ENCODE measurements at places on chromosomes 11 and 22.

GRCh38 chr11:6523253-6523652, 26.2 kb downstream of the DNHD1 start:
- DNase-seq: peak; percentile 70

DNA sequence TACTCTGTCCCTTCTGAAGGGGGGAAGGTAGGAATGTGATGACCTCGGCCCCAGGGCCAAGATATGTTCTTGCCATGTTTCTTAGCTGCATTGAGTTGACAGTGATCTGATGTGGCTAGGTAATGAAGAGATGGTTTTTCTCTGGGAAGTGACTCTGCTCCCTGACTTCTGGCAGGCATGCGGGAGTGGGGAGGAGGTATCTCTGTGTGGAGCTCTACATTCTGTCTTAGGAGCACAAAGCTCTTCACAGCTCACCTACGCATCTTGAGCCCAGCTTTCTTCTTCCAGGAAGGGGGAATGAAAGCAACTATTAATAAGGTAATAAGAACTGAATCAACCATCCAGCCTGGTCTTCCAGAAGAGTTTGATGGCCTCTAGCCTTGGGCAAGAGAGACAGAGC, 241.0 kb downstream of the ST3GAL4 start:
- no peak for DNase-seq

DNA sequence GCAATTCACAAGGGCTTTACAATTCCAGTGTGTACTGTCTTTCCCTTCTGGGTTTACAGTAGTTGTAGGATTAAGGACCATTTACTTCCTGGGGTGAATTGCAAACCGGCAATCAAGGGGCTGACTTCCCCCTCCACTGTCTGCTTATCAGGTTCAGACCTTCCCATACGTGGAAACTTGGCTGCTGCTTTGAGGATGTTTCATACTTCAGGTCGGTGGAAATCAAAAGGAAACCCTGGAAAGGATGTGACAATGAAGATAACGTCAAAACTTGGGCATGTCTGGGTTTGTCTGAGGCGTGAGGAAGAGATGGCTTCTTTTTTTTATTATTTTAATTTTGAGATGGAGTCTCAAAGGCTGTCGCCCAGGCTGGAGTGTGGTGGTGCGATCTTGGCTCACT, 2.1 kb upstream of the RTCB start:
- no peak for DNase-seq

DNA sequence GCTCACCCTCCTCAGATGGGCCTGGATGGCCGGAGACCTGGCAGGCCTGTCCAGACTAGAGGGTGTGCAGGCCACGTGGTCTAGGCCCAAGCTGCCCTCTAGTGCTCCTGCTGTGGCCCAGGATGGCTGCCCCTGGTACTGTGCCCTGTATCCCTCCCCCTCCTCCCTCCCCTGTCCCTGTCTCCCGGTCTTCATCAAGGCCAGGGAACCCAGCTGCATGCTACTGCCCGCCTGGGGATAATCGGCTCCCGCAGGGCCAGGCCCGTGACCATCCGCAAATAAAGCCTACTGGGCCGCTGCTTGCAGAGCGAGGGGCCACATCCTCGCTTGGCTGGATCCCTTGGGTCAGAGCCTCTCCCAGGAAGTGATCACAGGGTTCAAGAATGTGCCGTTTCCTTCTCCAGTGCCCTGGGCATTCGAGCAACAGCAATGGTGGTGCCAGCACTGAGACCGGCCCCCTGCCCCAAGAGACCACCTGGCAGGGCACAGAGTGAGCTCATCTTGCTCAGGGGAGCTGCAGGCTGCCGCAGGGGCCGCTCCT, 51.1 kb downstream of the WNT7B start:
- no peak for DNase-seq

DNA sequence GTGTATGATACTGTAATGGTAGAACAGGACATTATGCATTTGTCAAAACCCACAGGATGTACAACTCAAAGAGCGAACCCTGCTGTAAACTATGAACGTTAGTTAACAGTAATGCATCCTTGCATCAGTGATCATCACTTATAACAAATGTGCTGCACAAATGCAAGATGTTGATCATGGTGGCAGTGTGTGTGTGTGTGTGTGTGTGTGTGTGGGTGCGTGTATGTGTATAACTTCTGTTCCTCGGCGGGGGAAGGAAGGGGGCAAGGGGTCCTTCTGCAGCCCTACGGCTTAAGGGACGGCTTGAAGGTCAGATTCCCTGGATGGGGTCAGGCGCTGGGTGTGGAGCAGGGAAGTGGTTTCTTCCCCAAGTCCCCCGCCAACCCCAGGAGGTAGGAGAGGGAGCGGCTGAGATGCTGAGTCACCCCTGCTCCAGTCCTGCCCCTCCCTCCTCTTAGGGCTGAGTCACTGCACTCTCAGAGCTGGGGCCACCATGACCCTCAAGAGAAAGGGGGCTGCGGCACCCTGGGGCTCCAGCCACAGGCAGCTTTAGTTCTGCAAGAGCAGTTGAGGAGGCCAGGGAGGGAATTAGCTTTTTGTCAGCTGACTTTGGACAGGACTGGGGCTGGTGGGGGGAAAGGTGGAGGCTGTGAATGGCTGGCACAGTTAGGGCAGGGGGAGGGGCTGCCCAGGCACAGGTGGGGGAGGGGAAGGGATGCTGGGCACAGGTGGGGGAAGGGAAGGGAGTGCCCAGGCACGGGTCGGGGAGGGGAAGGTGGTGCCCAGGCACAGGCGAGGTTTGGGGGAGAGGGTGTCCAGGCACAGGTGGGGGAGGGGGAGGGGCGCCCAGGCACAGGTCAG, 8.8 kb upstream of the CTSD start:
- DNase-seq: peak; percentile 27

DNA sequence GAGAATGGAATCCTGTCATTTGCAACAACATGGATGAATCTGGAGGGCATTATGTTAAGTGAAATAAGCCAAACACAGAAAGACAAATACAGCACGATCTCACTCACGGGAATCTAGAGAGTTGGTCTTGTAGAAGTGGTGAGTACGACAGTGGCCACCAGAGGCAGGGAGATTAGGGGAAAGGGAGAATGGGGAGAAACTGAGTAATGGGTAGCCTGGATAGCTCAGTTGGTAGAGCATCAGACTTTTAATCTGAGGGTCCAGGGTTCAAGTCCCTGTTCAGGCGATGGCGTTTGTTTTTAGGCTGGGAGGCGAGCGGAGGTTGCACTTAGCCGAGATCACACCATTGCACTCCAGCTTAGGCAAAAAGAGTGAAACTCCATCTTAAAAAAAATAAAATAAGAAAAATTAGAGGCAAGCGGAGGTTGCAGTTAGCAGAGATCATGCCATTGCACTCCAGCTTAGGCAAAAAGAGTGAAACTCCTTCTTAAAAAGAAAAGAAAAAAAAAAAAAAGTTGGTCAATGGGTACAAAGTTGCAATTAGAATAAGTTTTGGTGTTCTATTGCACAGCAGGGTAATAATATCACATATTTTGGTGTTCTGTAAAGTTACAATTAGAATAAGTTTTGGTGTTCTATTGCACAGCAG, 95.7 kb upstream of the UBASH3B start:
- DNase-seq: peak; percentile 2

DNA sequence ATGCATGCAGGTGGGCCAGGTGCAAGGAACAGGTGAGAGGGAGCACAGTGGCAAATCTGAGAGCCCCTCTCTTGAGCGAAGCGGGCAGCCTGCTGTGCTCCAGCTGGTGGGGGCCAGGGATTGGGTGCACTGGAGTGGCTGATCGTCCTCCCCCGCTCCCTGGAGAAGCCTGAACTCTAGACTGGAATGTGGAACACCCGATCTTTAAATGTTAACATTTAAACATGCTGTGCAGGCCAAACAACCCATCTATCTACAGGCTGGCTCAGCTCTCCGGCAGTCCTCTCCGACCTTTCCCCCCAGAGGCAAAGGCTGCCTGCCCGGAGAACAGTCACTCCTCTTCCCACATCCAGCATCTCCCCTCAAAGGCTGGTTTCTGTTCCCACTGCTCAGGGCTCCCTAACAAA, 5.1 kb downstream of the MRGPRF start:
- no peak for DNase-seq

DNA sequence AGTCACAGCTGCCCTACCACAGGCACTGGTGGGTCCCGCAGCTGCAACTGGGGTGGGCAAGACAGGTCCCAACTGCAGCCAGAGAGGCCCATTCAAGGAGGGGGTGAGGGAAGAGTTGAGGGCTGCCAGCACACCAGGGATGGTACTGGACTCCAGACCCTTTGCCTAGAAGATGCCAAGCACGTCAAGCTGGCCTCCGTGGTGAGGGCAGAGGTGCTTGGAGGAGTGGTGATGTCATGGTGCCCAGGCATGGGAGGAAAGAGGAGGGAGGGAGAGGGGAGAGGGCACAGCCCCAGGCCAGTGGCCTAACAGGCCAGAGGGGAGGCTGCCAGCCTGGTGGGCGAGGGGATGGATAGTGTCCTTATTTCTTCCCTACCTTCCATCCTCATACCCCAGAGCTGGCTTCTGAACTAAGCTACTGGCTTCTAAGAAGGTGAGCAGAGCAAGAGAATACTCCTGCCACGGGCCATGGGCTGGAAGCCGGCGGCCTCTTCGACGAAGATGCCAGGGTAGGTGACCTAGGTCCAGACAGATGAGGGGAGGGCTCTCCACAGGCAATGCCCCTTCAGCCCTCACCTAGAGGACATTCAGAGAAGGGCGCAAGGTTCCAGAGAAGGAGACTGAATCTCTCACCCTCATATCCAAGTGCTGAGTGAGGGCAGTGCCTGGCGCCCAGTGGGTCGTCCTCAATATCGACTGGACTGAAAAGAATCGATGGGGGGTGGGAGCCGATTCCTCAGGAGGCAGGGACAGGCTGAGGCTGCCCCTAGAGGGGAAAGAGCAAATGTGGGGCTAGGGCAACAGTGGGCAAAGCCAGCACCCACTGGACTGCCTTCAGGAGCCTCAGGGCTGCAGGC, 1.8 kb downstream of the SYT7 start:
- DNase-seq: no peak

GRCh38 chr22:38724926-38725571, 19.3 kb downstream of the GTPBP1 start:
- DNase-seq: no peak

GRCh38 chr22:31295831-31296657, 3.8 kb upstream of the PIK3IP1 start:
- DNase-seq: no peak

DNA sequence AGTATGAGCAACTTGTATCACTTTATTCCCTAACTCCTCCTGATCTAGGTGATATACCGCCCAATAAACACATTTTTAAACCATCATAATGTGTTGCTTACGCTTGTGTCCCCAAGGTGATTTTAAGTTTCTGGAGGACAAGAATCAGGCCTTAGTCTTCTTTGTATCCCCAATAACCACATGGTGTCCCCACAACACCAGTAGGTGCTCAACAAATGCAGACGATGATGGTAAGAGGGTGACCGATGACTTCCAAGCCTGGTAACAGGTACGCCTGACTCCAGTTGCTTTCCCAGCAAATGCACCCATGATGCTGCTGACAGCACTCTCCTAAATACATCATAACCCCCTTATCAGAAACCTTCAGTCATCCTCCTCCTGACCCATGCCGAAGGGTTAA, 64.2 kb downstream of the EFCAB6 start:
- DNase-seq: no peak

GRCh38 chr11:67268962-67269268, 2.6 kb downstream of the GRK2 start:
- DNase-seq: no peak

DNA sequence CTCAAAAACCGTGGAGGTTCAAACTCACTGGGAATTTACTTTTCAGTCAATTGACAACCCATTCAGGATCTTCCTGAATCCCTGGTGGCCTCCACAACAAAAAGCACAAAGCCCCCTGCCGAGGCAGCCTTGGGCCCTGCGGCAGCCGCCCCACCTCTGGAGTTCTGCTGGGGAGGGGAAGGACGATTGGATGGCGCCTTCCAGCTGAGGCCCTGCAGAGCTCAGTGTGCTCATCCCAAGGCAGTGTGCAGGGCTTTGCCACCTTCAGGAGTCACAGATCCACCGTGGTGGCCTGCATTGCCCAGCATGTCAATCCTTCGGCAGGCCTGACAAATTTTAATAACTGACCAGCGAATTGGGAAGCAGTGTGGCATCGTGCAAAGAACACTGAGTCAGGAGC, 7.4 kb downstream of the ZFTA start:
- DNase-seq: no peak

GRCh38 chr11:44266056-44266780, 43.7 kb downstream of the ALX4 start:
- DNase-seq: no peak

DNA sequence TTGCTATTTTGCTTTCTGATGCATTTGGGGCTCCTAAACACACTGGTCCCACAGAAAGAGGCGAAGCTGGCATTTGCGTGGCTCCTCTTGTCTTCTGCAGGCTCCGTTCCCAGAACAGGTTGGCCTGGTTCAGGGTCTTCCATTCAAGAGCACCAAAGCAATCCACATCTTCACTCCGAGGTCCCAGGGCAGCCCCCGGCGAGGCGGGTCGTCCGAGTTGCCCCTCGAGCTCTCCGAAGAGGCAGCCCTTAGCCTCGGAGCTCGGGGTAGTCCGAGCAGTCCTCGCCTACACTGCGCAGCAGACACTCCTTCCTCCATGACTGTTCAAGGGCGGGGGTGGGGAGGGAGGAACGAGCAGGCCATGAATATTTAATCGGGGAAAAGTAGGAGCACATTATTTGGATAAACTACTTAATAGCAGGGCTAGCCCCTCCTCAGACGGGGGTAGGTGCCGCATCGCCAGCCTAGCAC, 321.3 kb downstream of the BLID start:
- no peak for DNase-seq

DNA sequence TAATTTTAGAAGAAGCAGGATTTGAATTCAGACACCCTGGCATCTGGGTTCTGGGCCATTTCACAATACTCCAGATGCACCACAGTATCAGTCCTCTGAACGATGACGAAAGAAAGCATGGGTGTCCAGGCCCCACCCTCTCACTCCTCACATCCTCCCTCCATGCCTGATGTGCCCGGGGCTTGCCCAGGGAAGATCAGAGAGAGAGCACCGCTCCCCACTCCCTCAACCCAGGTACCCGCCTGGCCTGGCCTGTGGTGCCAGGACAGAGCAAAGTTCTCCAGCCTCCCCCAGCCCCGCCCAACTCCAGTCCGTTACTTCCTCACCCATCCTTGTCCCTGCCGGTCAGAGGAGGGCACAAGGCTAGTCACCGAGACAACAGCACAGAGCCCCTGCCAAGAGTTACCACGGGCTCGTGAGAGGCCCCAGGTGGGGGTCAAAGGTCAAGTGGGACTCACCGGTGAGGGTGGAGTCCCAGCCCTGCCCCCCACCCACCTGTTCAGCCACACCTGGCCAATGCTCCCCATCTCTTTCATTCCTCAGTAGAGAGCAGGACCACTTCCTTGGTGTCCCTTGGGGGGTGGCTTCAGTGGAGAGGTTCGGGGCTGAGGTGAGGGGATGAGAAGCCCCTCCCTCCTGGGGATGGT, 8.1 kb downstream of the BCL9L start:
- DNase-seq: peak; percentile 88

GRCh38 chr11:95704865-95705264, 84.7 kb downstream of the FAM76B start:
- DNase-seq: no peak

GRCh38 chr22:26956371-26956770, 299.0 kb downstream of the MIAT start:
- DNase-seq: no peak

Data from trophoblast cell (in vitro differentiated cells and primary cell).